ENCODE measurements at places on chromosomes 16 and 17. TPM values are rescaled to one million over a fixed set of nuclear protein-coding genes. Genes with fewer than 3 reads are reported as not detected.
A peak's percentile ranks its signal among the peaks of the same experiment; 100 is the strongest.

- DNase-seq = peak; percentile 50
Observed at GRCh38 chr17:10631048-10631700, 25.9 kb downstream of the MYH3 start.

- DNase-seq = no peak
Observed at GRCh38 chr16:5551909-5552308, 454.3 kb upstream of the EEF2KMT start.

GRCh38 chr16:81686391-81687130 is 92.5 kb upstream of the PLCG2 start:
- DNase-seq = peak; percentile 55

DNA sequence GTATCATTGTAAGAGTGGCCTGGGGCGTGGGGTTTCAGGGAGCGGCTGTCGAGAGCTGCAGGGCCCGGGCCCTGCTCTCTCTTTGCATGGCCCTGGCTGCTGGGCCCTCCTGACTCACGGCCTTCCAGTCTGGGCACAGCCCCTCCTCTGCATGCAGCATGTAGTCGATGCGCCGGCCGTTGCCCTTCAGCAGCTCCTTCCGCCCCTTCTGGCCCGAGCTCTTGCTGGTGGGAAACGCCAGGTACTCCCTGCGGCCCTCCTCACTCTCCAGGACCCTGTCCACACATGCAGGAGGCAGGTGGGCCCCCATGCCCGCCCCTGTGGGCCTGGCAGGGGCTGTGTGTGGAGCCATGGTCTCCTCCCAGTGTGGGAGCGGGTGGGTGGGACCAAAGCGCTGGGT is 50.7 kb downstream of the PRMT7 start:
- DNase-seq = no peak

- no peak for DNase-seq
Observed at GRCh38 chr17:21061971-21062526, 19.2 kb upstream of the USP22 start.

Gene IST1
- total RNA-seq = 95.3 TPM

Gene AARSD1
- 8.2 TPM for total RNA-seq
